Left renal cortex interstitium (tissue), 4 donors: ENCODE measurements at places on chromosomes 4 and X. TPM values are rescaled to one million over a fixed set of nuclear protein-coding genes. Genes with fewer than 3 reads are reported as not detected.
A peak's percentile ranks its signal among the peaks of the same experiment; 100 is the strongest.

DNA sequence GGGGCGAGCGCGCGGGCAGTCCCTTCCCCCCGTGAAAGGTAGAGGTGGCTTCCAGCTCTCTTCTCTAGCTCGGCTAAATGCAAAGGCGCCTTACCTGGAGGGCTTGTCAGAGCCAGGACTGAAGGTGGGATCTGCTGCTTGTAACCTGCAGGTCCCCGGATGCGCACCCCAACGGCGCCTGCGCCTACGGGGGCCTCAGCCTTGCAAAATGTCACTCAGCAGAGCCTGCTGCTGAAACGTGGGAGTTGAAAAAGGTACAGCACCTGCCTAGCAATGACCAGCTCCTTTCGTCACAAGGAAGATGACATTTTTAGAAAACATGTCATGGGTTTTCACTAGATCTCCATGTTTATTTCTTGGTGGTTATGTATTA lies 583 bp downstream of the ABHD18 start:
- peak; percentile 41 for DNase-seq

SYTL4 gene
- 19.8 TPM for polyA plus RNA-seq

GYPA gene
- polyA plus RNA-seq = 17.9 TPM

DNA sequence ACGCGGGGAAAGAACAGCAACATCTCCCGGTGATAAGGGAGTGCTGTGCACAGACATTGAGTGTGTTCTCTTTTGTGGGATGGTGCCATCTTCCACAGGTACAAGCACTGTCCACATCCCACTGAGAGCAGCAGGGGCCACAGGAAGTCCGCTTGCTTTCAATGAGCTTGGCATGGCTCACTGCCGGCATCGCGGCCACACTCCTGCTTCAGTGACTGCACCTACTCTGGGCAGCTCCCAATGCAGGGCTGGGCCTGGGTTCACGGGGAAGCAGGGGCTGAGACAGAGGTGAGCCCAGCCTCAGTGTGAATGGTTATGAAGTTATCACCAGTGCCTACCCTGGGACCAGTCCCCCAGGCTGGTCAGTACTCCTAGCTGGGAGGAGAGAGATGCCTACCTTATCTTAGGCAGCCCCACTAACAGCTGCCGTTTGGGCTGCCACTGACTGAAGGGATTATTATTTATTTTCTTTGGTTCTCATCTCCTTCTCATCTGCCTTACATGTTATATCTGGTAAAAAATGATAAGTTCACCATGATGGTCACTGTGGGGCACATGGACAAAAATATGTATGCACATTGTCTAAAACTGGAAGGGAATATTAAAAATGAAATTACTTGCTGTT lies 99.2 kb downstream of the MGST2 start:
- no peak for DNase-seq

ADH1B gene
- 28.9 TPM for polyA plus RNA-seq

- DNase-seq = no peak
Measured at GRCh38 chr4:48187813-48188212, 53.8 kb upstream of the TXK start.

DNA sequence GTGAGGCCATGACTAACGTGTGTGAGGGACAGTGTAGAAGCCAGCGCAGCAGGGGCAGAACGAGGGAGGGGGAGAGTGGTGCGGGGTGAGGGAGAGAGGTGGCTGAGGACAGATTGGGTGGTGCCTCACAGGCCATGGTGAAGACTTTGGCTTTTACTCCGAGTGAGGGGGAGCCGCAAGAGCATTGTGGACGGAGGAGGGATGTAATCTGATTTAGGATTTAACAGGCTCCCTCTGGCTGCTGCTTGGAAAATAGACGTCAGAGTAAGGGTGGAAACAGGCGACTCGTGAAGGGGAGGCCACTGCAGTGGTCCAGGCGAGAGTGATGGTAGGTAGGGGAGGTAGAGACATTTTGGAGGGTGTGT lies 13.0 kb downstream of the PPP1R3F start:
- DNase-seq = no peak

DNA sequence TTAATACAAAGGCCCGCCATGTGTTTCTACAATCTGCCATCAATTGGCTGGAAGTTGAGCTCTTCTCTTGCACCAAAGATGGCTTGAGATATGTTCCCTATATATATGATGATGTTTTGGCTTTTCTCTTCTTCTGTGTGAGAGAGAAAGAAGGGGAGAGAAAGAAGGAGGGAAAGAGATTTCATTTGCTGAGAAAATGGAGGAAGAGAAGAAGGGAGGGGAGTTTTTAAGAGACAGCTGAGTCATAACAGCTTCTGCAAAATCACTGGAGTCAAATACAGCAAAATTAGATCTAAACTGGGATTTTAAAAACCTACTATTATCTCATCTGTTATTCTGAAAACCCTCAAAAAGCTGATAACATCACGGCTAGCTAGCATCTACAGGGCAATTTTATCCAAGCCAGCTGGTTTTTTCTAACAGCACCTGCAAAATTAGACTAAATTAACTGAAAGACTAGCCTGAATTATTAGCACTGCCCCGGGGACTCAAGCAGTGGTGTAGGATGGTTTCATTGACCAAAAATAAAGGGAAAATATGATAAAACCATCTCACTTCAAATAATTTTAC lies 647.6 kb upstream of the ACTRT1 start:
- DNase-seq = no peak

GRCh38 chr4:168847771-168848502 lies 162.1 kb downstream of the CBR4 start:
- no peak for DNase-seq

CSN1S1 gene
- not detected for polyA plus RNA-seq

MAGEB1 gene
- polyA plus RNA-seq = not detected

GRCh38 chr4:107721436-107722100 lies 1.5 kb upstream of the PAPSS1 start:
- no peak for DNase-seq

RNF150 gene
- polyA plus RNA-seq = 27.1 TPM
